Posterior cingulate gyrus (tissue), 11 donors: ENCODE measurements at places on chromosomes 5 and 9.
A peak's percentile ranks its signal among the peaks of the same experiment; 100 is the strongest.

GRCh38 chr5:168800701-168801100, 221.5 kb upstream of the PANK3 start:
- DNase-seq: no peak

DNA sequence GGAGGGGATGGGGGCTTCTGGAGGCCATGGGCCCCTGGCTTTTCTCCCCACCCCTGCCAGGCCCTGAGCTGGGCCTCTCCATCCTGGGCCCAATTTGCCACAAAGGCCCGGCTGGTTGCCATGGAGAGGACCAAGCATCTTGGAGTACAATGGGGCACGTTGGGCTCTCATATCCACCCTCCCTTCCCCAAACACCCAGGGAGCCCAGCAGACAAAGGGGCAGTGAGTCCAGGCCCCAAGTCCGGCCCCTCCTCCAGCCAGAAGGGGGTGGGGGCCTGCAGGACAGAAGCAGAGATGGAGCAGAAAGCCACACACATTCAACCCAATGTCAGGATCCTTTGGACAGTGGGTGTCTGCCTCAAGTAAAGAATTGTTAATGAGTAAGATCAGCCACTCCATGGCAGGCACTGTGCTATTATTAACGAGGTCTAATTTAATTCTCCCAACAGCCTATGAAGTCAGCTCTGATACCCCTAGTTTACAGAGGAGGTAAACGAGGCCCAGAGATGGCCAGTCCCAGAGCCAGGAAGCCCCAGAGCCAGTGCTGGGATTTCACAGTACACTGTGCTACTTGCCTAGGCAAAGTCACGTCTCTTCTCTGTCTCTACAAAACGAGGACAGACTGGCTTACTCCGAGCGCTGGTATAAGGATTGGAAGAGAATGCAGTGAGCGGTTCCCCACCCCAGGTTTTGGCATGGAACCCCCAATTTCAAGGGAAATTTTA, 2.3 kb downstream of the CRB2 start:
- DNase-seq: peak; percentile 88

GRCh38 chr5:96283589-96283988, 149.5 kb downstream of the PCSK1 start:
- DNase-seq: no peak

GRCh38 chr9:123217128-123217654, 51.2 kb downstream of the STRBP start:
- no peak for DNase-seq

DNA sequence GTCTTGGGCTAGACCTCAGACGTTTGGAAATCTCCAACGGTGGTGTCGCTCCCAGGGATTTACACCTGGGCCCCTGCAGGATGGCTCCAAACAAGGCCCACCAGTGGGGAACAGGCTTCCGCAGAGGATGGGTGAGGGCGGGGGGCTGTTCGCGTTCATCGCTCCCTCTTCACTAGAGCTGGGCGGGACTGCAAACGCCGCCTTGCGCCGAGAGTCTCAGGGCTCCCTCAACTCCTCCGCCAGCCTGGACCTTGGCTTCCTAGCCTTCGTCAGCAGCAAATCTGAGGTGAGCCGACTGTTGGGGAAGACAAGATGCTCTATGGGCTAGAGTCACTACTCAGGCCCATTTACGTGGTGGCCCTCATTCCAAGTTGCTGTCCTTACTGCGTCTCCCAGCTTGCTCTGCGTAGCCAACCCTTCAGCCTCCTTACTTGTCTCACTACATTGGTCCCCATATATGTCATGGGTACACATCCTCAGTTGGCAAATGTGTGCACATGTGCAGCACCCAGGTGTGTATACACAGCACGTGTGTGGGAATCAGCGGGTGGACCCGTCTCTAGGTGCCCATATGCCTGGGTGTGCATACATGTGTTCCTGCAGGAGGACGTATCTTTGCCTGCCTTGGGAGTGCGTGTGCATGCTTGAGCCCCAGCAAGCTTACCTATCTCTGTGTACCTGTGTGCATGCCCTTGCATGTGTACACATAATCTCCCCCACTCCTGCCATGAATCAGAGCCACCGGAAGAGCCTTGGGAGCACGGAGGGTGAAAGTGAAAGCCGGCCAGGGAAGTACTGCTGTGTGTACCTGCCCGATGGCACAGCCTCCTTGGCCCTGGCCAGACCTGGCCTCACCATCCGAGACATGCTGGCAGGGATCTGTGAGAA, 10.5 kb downstream of the RGS14 start:
- DNase-seq: no peak

DNA sequence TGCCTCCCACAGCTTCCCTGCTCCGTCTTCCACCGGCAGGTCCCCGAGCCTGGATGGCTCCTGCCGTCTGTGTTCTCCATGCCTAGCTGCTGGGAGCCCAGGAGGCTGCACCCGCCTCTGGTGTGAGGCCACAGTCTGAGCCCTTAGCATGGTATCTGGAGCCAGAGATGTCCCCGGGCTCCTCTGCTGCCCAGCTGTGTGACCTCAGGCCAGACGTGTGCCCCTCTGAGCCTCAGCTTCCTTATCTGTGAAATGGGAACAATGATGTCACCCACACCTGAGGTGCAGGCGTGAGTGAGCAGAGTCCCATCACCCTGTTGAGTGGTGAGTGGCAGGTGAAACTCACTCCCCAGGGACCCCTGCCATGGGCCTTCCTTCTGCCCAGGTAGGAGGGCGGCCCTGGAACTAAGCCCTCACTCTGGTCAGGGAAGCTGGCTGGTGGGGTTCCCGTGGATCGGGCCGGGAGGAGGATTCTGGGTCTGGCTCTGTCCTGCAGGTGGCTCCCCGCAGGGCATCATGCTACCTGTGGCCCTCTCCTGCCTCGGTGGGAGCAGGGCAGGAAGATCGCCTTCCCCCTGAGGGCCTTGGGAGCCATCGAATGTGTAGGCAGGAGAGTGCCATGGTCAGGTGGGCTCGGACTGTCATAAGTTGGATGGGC, 239.0 kb downstream of the PBX3 start:
- DNase-seq: peak; percentile 77
